ENCODE measurements at places on chromosomes 4 and X. TPM values are rescaled to one million over a fixed set of nuclear protein-coding genes. Genes with fewer than 3 reads are reported as not detected.

The CABS1 gene
- total RNA-seq, result not detected

The WFS1 gene
- total RNA-seq, result 3.7 TPM

The SHROOM4 gene
- 1.7 TPM for total RNA-seq

The SHROOM3 gene
- total RNA-seq, result 20.7 TPM

The PCYT1B gene
- total RNA-seq, result 0.64 TPM

GRCh38 chr4:7620086-7620813, 185.5 kb upstream of the PSAPL1 start:
- ATAC-seq, result no peak

DNA sequence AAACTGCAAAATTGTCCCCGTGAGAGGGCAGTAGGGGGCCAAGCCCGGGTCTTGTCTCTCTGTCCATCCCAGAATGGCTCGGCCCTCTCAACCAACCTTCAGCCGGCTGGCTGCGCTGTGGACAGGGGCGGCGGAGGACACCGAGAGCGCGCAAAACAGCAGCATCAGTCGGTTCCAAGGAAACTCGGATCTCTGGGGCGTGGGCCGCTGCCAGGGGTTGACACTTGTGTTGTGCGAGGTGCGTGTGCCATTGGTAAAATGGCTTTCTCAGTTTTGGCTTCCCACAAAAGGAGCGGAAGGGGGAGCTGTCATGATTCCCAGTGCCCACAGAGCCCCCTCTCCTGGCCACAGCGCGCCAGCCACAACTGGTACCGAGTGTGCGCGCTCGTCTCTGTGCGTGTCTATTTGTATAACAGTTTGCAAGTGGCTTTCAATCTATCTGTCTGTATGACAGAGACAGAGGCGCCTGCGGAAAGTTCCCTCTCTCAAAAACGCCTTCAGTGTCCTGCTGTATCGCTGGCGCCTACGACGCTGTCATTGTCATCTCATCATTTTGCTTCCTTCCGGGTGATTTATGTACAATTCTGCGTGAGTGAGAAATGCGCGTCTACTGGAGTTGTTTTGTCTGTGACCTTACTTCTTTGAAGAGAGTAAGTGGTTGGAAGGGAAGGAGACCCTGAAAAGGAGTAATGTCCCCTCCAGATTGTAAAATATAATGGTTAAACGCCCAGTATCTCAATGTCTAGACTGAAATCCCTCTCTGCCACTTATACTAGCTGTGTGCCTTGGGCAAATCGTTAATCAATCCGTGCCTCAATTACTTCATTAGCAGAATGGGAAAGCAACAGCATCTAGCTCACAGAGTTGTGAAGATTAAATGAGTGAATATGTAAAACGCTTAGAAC, 1.8 kb downstream of the DKK2 start:
- ATAC-seq, result no peak

DNA sequence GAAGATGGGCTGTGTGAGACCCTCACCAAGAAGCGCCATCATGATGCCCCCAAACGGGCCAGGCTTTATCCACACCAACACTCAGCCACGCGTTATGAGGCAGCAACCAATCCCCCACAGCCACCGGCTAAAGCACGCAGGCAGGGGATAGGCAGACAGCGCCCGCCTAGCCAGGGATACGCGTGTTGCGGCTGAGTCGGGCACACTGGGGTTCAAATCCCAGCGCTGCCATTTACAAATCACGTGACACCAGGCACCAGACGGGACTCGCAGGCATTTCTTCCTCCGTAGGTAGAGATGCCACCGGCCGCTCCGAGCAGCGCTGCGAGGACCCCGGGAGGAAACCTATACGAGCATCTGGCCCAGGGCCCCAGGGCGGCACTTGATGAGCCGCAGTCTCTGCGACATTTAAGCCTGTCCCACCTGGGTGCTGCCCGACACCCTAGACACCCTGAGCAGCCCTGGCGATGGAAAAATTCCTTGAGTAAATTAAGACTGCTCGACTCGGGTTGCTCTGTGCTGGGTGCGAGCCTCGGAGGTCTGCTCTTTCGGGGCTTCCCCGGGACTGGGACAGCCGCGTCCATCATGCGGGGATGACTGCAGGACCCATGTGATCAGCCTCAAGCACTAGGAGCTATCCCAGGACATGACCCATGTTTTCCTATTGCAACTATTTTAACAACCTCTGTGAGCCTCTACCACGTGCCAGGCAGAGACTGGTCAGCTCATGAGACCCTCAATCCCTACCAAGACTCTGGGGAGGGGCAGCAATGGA, 6.3 kb downstream of the ABLIM2 start:
- no peak for ATAC-seq

GRCh38 chrX:141701072-141701471, 2.5 kb upstream of the SPANXD start:
- no peak for ATAC-seq

- ATAC-seq, result no peak
These were observed 205.8 kb downstream of the NWD2 start for GRCh38 chr4:37450309-37450708.

Measured in esophagus mucosa (tissue), 1 donor.